ENCODE measurements at places on chromosomes 1 and 21.

- DNase-seq, result no peak
These were observed 147.3 kb upstream of the CD34 start for GRCh38 chr1:208058267-208058666.

DNA sequence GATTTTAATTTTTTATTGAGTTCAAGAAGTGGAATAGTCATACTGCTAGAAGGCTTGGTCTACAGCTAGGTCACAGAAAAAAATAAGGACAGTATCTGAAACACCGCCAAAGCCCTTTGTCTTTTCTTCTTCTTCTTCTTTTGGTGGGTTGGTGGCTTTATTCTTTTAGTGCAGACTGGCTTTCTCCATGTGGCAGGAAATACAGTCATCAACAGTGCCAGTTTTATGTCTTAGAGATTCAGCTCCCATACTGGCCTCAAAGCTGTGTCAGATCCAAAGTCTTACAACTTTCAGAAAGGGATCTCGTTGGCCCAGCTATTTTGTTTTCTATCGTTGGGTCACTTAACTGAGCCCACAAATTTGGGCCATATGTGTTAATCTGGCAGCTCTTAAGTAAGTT lies 58.2 kb downstream of the FNBP1L start:
- DNase-seq, result no peak

- DNase-seq, result no peak
These were observed 27.7 kb downstream of the PTPRF start for GRCh38 chr1:43558346-43558841.

DNA sequence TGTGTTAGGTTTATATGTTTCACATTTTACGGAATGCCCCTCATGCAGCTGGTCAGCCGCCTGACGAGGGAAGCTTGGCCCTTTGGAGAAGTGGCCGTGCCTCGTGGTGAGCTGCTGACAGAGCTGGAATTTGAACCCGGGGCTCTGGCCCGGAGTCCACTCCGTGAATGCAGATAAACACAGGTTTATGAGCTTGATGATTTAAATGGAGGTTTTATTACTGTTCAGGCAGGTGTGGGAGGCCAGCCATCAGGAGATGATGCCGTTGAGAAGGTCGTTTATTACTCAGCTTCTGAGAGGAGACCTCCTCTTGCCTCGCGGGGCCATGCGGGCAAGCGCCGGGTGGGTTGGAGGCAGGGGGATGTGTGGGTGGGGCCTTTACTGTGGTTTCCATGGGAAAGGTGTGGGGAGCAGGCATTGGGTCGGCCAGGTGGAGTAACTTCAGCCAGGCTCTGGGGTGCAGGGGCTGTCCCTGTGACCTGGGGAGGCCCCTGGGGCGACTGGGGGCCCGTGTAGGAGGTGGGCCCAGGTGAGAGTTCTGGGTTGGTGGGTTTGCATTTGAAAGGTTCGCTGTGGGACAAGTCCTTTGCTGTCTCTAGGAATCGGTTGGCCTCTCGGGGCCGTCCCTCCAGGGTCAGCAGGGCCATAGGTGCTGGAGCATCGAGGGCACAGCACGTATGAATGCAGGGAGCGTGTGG lies 22.0 kb downstream of the PRKCZ start:
- DNase-seq, result no peak

GRCh38 chr1:201400852-201401230 lies 1.7 kb upstream of the LAD1 start:
- DNase-seq, result no peak

DNA sequence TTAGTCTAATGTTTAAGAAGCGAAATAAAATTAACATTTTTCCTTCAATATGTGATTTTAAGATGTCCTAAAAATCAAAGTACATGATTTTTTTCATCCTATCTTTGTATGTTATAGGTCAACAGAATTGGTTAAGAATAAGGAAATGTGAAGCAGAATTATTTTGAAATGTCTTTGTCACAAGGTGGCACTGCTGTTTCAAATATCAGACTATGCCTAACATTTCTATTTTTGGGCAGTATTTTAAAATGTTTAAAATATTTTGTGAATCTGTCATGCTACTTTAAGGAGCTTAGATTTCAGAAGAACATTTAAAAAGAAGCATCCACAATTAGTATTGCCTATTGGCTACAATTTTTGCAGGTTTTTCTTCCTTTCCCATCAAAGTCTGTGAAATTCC lies 38.7 kb downstream of the AMY1C start:
- no peak for DNase-seq

DNA sequence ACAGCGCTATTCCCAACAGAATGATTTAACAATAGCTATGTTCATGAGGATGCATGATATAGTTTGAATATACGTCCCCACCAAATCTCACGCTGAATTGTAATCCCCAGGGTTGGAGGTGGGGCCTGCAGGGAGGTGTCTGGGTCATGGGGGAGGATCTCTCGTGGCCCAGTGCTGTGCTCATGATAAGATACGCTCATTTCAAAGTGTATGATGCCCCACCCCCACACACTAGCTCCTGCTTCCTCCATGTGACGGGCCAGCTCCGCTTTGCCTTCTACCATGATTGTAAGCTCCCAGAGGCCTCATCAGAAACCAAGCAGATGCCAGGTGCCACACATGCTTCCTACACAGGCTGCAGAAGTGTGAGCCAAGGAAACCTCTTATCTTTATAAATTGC lies 93.6 kb downstream of the SMYD3 start:
- DNase-seq, result no peak

- DNase-seq, result peak; percentile 20
These were observed 288.5 kb upstream of the POU3F1 start for GRCh38 chr1:38334930-38335592.

DNA sequence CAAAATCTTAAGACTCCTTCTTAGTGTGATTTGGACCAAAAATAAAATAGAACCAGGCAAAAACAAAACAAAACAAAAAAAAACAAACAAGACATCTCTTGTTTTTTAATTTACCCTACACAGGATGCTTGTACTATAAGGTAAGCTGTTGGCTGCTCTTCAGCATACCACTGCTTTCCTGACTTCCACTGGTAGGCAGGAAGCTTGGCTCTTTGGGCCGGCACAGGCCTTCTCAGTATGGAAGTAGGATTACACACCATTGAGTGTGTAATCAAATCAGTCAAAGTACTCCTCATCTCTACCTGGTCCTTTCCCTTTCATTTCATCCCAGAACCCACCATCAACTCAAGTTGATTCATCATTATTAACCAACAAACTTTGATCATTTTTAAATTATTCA lies 61.9 kb upstream of the RGS1 start:
- no peak for DNase-seq

- DNase-seq, result no peak
These were observed 49.4 kb downstream of the KIF21B start for GRCh38 chr1:200973937-200974657.

DNA sequence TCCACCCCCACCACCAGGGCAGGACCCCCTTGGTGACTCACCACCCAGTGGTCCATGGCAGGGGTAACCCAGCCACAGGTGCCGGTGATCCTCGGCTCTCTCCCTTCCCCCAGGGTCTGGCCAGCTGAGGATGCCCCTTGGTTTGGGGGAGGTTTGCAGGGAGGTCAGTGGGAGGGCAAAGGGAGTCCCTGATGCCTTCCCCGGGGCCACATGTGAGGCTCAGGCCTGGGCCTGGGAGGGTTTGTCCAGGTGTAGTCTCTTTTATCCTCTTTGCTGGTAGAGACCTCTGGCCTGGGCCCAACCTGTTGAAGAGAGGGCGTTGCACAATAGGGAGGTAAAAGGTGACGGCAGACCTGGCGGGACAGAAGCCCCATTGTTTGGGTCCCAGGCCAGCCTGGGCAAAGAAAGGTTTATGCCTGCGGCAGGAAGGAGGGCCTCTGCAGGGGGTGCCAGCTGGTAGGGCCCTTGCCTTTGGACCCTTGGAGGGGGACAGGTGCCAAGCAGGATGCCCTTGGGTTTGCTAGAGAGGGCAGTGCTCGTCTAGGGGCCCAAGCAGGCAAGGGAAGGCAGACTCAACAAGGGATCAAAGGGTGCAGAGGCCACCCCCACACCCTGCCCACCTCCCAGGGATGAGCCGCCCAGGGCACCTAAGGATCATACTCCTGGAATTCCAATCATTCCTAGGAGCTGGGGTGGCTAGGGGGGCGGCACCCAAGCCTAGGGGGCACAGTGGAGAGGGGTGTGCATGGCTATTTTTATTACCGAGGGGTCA lies 760 bp upstream of the TINAGL1 start:
- DNase-seq, result no peak

- DNase-seq, result no peak
These were observed at the start of gene OLIG1 for GRCh38 chr21:33069994-33070743. TSS of gene OLIG1 (plus strand) at chr21:33070141. CDS start at chr21:33070247, 106 bp downstream.

DNA sequence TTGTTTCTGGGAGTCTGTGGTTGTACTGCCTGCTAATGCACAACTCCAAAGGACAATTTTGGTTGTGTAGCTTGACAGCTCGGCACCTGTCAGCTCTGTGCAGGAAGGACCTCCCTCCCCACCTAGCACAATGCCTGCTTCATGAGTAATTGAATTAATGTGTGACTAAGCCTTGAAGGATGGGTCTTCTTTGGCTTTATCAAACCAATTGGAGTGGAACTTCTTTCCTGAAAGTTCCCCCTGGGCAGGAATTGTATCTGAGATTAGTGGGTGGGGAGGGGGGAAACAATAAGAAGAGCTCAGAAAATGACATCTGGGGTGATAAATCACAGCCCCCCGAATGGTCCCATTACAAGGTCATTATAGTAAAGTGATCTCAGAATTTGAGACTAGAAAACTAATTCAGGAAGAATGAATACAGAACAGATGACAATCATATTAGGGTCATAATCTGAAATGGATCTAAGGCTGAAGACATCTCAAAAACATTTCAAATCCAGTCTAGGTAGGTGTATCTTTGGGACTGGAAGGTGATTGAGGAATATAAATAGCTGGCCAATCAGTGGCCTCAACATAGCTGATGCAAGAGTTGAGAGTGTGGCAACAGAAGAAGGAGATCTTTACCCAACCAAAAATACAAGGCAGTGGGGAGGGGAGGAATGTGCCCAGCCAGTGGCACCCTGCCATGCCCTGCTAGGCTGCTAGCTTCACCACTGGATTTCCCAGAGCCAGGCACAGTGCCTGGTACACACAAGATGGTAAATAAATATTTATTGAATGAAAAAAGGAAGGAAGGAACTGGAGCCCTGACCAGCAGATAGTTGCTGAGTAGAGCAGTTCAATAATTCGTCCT lies 10.1 kb upstream of the SESN2 start:
- no peak for DNase-seq

DNA sequence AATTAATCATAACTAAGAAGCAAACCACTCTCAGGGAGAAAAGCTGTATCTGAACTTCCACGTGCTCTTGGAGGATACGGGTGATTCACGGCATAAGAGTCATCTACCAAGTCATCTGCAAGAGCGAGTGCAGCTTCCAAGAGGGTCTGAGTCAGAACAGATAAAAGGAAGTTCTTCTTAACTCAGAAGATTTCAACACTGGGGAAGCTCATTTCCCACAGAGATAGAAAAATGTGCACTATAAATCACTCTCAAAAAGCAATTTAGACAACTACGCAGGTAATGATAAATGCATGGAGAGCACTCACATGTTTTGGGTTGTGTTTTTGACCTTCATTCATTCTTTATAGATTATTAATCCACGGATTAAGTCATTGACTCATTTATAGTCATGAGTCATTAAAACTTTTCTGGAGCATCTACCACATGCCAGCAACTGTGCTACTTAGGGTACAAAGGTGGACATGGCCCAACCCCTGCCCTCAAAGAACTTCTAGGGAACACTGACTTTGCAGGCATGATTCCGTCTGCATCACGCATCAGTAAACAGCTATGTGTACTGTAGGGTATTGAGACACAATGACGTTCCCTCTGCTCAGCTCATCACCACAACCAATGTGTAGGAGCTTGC lies 20.8 kb downstream of the KCNJ15 start:
- no peak for DNase-seq

DNA sequence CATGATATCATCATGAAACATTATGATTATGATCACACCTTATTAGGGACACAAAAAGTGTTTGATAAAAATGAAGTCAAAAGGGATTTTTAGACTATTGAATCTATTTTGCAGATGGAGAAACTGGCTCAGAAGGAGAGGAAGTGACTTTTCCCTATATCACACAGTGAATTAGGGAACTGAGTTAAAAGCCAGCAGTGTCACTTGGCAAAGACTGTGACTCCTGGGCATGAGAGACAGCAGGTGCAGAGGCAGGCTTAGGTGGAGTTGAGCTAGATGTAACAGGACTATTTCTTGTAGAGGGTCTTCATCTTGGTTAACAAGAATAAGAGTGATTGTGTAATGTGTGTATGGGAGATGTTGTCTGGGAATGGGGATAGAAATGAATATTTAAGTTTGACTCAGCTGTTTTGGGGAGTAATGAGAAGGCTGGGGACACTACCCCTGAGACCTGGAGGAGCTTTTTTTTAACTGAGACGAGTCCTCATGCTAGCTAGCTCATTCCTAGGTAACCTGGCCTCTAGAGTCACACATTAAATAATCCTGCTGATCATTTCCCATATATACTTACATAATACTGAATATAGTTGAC lies 1.0 kb upstream of the CD84 start:
- DNase-seq, result no peak

DNA sequence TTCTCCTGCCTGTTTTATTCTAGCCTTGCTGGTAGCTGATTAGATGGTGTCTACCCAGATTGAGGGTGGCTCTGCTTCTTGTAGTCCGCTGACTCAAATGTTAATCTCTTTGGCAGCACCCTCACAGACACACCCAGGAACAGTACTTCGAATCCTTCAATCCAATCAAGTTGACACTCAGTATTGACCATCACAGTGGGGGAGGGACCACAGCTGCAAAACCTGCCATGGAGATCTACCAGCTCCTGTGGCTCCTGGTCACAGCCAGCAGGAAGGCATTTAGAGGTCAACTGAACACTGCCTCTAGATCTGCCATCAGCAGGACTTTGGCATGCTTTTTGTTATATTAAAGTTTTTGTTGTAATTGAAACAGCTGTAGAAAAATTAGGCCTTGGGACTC lies 146.9 kb downstream of the RWDD3 start:
- DNase-seq, result no peak

DNA sequence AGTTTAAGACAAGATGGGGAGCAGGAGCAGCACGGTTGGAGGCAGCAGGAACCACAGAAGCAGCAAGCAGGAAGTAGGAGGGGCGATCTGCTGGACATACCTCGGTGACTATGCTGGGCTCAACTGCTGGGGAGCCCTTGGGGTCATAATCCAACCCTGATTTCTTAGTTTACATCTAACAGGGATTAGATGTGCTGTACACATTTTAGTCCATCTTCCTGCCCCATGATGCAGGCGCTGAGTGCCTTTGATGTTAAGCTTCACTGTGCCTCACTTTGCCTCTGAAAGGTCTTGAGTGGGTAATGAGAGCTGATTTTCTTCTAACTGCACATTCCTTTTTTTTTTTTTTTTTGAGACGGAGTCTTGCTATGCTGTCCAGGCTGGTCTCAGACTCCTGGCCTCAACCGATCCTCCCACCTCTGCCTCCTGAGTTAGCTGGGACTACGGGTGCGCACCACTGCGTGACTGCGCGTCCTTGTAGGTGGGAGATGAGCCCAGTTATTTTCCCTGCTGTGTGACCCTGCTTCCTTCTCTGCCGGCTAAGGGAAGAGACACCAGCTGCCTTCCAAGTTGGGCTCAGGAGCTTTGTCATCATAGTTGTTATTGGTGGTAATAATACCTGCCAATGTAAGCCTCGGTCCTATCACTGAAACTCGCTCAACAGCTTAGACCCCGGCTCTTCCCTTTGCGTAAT lies 1.1 kb upstream of the RCAN3 start:
- DNase-seq, result no peak

- DNase-seq, result no peak
These were observed 144.3 kb upstream of the C1orf21 start for GRCh38 chr1:184242507-184242943.
